ENCODE measurements at places on chromosomes 5 and 9.

- DNase-seq: no peak
These were observed 41.1 kb downstream of the FGF1 start for GRCh38 chr5:142644640-142645361.

- peak; percentile 39 for DNase-seq
These were observed 151.8 kb upstream of the VLDLR start for GRCh38 chr9:2469681-2470221.

DNA sequence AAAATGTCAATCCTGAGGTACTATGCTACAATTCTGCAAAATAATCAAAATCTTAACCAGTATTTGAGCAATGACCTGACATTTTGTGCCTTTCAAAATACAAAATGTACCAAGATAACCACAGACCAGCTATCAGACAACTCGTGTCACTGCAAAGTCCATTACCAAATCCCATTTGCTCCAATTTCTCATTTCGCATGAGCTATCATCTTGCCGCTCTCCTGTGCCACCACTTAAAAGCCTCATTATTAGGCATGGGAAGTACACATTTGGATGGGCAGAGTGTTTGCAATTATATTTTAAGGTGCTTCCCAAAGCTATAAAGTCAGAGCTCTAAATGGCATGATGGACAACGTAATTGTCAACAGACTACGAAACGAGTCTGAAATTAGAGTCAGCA lies 205.2 kb downstream of the AGTPBP1 start:
- DNase-seq: no peak

DNA sequence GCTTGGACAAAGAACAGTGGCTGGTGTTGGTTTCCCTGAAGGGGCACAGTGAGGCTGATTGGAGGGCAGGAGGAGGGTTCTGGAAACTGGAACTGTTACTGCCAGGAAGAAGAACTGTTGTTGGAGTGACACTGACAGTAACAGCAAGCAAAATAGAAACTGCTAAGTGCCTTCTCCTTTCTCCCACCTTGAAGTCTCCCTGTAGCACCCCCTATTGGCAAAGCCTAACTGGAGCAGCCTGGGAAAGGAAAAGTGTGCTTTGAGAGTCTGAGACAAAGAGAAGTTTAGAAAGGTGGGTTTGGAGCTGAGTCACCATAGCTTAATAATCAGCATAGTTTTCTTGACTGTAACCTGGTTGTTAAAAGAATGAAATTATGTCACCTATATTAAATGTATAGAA lies 2.5 kb upstream of the TMEM174 start:
- DNase-seq: peak; percentile 64

DNA sequence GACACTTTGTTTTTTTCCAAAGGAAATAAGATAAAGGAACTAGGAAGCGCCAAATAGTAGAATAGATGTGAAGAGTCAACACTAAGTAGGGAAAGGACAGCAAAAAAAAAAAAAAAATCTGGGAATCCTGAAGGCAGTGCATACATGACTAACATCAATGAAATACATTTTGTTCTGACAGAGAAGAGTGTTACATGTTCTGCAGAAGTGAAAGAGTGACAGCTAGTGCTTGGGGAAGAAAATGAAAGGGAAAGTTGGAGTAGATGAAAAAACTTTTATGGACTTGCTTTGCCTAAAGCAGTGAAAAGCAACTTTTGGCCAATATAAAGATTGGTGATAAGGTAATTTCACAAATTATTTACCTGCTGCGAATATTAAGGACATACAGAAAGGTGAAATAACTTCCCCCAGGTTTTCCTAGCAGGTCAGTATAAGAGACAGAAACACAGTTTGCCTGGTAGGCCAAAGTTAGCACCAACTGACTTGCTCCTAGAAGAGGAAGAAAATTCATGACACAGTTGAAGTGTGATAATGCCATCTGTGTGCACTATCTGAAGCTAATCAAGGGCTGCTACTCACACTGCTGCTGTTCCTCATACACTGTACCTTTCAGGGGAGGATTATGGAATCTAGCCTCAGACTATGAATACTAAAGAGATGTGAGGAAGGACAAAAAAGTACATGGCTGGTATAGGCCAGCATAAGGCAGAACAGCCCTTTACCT lies 38.6 kb downstream of the RANBP6 start:
- no peak for DNase-seq

DNA sequence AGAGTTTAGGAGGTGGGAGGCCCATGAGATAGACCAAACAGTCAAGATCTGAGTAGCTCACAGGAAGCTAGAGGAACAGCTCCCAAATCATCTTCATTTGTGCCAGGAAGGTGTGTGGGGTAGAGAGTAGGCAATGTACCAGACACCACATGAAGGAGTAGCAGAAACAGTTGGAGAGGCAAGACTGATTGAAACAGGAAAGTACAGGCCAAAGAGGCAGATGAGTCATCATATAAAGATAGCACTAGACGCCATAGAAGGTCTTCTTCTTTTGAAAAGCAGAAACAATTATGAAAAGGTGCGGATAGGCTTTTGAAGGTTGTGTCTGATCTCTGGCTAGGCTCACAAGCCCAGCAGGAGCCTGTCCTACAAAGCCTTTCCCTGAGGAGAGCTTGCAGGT lies 62.7 kb upstream of the PALM2AKAP2 start:
- no peak for DNase-seq

DNA sequence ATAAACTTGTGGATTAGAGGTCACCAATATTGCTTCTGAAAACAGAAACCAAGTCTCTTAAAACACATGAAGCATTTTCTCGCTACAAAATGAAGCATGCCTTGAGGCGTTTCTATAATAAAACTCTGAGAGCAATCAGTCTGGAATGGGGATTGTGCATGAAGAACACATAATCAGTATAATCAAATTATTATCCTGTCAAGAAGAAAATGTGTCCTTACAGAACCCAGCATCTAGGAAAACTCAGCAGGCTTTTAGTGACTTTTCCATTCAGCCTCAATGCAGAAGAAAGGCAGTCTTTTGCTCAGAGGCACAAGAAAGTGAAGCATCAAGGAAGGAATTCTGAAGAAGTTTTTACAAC lies 121.9 kb downstream of the CDH18 start:
- no peak for DNase-seq

DNA sequence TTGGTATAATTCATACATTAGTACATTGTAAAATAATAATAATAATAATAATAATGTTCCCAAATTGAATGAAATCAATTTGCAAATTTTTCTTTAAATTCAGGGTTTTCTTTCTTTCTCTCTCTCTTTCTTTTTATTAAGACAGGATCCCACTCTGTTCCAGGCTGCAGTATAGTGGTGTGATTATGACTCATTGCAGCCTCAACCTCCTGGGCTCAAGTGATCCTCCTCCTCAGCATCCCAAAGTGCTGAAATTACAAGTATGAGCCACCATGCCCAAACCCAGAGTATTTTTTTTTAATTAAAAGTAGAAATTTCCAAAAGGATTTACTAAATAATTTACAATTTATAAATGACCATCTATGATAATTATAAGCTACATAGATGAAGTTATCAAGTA lies 117.7 kb downstream of the HOMER1 start:
- no peak for DNase-seq

DNA sequence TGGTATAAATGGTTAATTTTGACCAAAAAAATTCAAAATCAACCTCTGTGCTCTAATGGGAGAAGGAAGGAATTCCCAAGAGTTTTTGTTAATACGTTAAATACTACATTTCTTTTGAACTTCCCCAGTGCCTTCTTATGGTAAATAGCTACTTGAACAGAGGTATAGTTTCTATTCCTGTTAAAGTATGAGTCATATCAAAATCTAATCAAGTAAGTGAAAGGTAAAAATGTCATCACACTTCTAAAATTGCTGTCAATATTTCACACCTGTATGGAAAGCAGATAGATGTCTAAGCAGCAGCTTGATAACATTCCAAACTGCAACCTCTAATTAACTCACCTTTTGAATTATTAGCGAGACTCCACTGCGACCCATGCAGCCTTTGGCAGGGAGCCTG lies 214.1 kb upstream of the MEF2C start:
- no peak for DNase-seq

DNA sequence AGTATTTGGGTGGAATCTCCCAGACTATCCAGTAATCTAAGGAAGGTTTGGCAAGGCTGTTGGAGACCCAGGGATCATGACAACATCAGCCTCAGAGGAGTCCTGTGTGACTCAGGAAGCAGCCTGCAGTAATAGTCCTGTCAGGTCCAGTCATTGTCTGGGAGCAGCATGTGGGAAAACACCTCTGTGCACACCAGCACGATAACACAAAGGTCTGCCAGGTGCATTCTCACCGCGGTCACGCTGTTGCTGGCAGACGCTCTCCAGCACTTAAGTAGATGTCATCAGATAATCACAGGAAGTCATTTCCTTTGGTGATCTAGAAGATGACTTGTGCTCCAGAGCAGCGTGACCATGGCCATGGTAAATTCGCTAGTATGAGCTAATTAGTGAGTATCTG lies 99.2 kb upstream of the IQGAP2 start:
- no peak for DNase-seq

DNA sequence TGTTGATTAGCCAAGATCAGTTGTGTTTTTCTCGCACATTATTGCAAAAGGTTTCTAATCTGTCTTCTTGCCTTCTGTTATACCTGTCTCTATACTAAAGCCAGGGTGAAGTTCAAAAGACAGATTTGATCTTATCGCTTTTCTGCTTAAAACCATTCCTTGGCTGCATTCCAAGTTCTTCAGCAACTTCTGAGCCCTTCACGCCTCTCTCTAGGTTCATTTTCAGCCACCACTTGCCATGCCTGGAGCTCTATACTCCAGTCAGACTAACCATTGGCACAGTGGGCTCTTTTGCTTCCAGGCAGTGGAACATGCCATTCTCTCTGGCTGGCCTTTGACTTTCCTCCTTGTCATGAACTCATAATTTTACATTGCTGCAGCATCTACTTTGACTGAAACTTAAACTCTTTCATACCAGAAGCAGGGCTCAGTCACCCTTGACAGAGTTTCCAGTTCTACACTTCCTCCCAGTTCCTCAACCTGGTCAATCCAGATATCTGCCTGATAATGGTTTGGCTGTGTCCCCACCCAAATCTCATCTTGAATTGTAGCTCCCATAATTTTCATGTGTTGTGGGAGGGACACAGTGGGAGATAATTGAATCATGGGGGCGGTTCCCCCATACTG lies 114.4 kb downstream of the SLC12A2 start:
- no peak for DNase-seq

- DNase-seq: no peak
These were observed 154.7 kb downstream of the NXNL2 start for GRCh38 chr9:88689509-88690298.

GRCh38 chr9:90555351-90556057 lies 87.1 kb downstream of the DIRAS2 start:
- no peak for DNase-seq

GRCh38 chr5:6202149-6202967 lies 176.0 kb downstream of the MED10 start:
- DNase-seq: peak; percentile 66

GRCh38 chr9:113522858-113523257 lies 59.3 kb downstream of the RGS3 start:
- DNase-seq: no peak

GRCh38 chr5:75167345-75167744 lies 69.3 kb downstream of the ANKRD31 start:
- DNase-seq: no peak

- DNase-seq: no peak
These were observed 45.5 kb upstream of the LRRC14B start for GRCh38 chr5:145585-146323.

DNA sequence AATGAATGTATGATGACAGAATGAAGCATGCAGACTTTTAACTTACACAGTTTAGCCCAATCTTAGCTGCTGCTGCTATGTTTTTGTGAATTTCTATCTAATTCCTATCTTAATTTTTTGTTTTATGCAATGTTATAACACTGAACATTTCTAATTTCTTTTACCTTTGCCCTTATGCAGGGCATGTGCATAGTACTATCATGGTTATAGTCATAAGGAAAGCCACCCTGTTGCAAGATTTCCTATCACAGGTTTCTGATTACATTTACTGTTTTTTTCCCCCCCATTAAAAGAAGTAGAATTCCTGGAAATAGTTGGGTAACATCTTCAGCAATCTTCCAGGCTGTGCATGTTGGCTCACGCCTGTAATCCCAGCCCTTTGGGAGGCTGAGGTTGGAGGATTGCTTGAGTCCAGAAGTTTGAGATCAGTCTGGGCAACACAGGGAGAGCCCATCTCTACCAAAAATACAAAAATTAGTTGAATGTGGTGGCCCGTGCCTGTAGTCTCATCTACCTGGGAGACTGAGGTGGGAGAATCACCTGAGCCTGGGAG lies 164.4 kb downstream of the KDM4C start:
- no peak for DNase-seq

DNA sequence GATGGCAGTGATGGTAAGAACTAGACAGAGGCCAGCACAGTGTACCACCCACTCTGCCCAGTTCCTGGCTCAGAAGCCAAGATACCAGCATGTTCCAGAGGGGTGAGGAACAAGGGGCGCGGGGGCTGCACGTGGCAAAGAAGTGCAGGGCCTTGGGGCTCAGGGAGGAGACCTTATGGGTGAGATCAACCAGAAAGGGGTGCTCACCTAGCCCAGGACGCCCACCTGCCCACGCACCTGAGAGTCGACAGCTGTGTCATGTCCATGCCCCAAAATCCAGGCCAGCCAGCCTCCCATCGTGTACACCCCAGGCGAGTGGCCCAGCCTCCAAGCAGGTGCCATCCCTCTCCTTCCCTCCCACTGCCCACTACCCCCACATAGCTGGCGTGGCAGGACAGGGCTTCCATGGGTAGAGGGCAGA lies 34.9 kb downstream of the BICD2 start:
- DNase-seq: no peak

- DNase-seq: no peak
These were observed 120.0 kb upstream of the CACNA1B start for GRCh38 chr9:137757613-137758029.

DNA sequence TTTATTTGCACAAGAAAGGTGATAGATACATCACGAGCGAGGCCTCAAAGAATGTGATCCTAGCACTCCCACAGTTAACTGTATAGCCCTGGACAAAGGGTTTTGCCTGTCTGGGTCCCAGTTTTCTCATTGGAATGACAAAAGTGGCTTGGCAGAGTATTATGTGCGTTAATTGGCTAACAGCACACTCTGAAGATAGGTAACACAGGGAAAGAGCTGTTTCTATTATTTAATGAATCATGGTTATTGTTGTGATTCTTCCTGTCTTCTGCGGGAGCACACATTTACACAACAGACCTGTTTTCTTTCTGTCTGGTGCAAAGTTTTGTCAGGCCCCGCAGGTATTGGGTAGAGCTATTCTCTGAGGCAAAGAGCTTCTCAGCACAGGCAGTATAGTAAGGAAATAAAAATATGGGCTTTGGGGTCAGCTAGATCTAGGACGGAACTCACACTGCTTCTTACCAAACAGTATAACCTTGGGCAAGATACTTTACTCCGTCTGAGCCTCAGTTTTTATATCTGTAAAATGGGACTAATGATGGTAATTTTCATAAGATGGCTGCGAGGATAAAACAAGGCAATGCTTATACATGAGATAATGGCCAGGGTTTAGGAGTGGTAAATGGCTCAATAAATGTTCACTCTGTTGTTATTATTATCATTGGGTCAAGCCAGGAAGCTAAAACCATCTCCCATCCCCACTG lies 78.9 kb downstream of the PLAC8L1 start:
- no peak for DNase-seq

DNA sequence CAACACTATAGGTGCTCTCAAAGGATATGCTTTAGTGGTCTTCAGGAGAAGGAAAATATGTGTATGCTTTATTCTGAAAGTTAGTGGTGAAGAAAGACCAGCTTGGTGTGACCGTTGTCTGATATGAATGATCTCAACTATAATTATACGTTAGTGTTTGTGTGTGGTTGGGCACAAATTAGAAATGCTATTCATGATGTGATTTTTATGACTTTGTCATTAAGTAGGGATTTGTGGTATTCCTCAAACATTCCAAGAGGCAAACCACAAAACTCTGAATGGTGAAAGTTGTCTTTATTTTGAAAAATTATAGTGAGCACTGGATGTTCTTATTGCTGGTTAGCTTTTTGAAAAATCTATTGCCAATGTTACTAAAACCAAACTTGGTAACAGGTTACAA lies 6.2 kb upstream of the F2R start:
- no peak for DNase-seq
